CD4-positive, alpha-beta T cell treated with Interleukin-2 at 100 ng/mL for 4 hours (primary cell): ENCODE measurements at places on chromosomes 2 and 18.
A peak's percentile ranks its signal among the peaks of the same experiment; 100 is the strongest.

GRCh38 chr2:150473767-150474166 lies 13.7 kb downstream of the RND3 start:
- DNase-seq: no peak

DNA sequence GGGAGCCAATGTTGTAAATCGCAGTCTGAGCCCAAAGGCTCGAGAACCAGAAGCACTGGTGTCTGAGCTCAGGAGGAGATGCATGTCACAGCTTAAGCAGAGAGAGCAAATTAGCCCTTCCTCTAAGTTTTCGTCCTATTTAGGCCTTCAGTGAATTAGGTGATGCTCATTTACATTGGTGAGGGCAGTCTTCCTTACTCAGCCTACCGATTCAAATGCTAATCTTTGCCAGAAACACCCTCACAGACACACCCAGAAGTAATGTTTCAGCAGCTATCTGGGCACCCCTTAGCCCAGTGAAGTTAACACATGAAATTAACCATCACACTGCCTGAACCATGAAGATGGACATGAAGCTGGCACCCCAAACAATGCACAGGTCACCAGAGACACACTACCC lies 385.1 kb downstream of the STK39 start:
- DNase-seq: no peak

GRCh38 chr2:176482107-176482506 lies 212.9 kb downstream of the MTX2 start:
- no peak for DNase-seq

DNA sequence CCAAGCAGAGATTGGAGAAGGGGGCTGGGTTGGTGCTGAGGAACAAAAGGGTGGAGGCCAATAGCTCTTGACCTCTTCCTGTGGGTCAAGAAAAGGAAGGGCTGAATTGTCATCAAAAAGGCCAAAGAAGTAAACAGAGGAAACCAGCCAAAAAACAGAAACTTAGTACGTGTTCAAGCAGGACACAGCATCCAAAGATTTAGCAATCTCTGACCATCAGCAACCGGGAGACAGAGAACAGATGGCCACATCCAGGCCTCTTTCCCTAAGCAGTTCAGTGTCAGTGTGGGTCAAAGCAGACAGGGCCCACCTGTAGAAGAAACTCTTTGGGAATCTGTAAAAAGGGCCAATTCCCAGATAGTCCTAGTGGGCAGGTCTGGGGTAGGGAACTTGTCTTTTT lies 2.9 kb downstream of the DNPEP start:
- no peak for DNase-seq

GRCh38 chr2:29232041-29232440 lies 116.8 kb downstream of the CLIP4 start:
- DNase-seq: no peak

GRCh38 chr2:42877511-42877910 lies 85.1 kb upstream of the HAAO start:
- no peak for DNase-seq

- no peak for DNase-seq
Observed at GRCh38 chr2:10159581-10160131, 37.1 kb downstream of the RRM2 start.

- peak; percentile 62 for DNase-seq
Observed at GRCh38 chr2:232761301-232761907, 15.0 kb downstream of the KCNJ13 start.

DNA sequence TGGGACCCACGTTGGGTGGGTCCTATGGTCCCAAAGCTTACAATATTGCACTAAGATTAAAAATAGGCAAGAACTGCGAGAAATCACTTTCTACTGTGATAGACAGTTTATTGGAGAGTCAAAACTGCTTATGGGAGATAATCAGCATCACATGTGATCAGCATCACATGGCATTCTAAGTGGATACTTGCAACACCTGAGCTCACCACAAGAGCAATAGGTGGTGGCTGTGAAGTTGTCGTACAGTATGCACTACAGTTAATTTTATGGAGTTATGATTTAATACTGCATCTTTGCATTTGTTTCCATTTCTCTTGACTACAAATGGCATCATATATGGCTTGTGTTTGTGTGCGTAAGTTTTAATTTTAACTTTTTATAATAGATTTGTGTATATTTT lies 11.6 kb downstream of the PNO1 start:
- DNase-seq: no peak

GRCh38 chr2:53490659-53491058 lies 276.9 kb upstream of the CHAC2 start:
- DNase-seq: no peak

GRCh38 chr18:43590182-43590903 lies 313.1 kb upstream of the SYT4 start:
- DNase-seq: no peak

GRCh38 chr2:237306787-237307170 lies 107.2 kb downstream of the COL6A3 start:
- no peak for DNase-seq

- no peak for DNase-seq
Observed at GRCh38 chr2:170813611-170814532, 2.8 kb upstream of the GAD1 start.

DNA sequence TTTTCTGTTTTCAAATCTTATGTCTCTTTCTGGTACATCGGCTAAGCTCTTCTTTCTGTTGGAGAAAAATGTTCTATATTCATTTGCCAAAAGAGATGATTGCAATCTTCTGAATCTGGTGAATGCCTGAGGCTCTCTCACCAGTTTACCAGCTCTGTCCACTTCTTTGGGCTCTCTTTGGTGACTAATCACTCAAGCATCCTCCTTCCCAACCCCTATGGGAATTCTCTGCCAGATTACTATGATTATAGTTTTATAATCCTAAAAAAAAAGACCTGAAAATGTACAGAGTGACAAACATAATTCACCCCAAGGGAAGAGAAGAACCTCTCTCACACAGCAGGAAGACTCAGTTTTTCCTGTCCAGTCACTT lies 187.3 kb downstream of the CAMKMT start:
- DNase-seq: no peak

GRCh38 chr2:180573951-180574350 lies 406.5 kb upstream of the UBE2E3 start:
- no peak for DNase-seq

- no peak for DNase-seq
Observed at GRCh38 chr18:12048827-12049175, 44.8 kb upstream of the ANKRD62 start.

DNA sequence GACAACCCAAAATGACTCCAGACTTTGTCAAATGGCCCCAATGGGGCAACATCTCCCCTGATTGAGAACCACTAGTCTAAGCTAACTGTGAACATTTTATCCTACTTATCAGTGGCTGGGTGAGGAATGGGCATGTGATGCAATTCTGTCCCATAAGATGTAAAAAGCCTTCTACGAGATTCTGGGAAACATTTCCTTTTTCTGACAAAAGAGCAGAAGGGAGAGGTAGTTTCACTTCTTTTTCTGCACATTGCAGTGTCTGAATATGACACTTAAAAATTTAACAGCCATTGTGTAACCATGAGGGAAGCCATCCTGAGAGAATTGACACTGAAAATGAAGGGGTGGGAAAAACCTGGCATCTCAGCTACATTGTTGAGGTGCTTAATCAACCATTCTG lies 17.3 kb upstream of the MARCHF4 start:
- no peak for DNase-seq

DNA sequence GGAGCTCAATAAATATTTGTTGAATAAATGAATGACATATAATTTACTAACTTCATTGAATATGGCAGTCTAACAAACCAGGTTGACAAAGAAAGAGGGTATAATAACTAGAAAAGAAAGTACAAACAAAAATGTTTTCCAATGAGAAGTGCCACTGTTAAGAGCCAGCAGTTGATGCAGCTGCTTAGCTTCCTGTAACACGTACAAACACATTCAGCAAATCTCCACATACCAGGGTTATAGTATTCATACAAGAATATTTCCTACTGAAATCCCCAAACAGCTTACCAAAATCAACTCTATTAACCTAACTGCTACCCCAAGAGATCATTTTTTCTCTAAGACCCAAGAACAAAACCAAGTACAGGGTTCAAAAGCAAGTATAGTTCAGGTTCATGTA lies 77.7 kb downstream of the THADA start:
- DNase-seq: no peak
